ENCODE measurements at places on chromosomes 7 and 10. TPM values are rescaled to one million over a fixed set of nuclear protein-coding genes. Genes with fewer than 3 reads are reported as not detected.

Gene OR2A2
- total RNA-seq: not detected

Gene SPDYE2B
- total RNA-seq: not detected

Gene ZNF487
- total RNA-seq: 3.2 TPM

Gene RADIL
- 2.3 TPM for total RNA-seq

Gene NACAD
- 0.35 TPM for total RNA-seq

Gene FAM221A
- total RNA-seq: 0.60 TPM

Gene VWA2
- total RNA-seq: not detected

Gene ADCK2
- total RNA-seq: 21.6 TPM
